ENCODE measurements at places on chromosomes 4 and X.
A peak's percentile ranks its signal among the peaks of the same experiment; 100 is the strongest.

- DNase-seq, result no peak
Measured at GRCh38 chr4:55553441-55554201, 6.9 kb upstream of the CLOCK start.

DNA sequence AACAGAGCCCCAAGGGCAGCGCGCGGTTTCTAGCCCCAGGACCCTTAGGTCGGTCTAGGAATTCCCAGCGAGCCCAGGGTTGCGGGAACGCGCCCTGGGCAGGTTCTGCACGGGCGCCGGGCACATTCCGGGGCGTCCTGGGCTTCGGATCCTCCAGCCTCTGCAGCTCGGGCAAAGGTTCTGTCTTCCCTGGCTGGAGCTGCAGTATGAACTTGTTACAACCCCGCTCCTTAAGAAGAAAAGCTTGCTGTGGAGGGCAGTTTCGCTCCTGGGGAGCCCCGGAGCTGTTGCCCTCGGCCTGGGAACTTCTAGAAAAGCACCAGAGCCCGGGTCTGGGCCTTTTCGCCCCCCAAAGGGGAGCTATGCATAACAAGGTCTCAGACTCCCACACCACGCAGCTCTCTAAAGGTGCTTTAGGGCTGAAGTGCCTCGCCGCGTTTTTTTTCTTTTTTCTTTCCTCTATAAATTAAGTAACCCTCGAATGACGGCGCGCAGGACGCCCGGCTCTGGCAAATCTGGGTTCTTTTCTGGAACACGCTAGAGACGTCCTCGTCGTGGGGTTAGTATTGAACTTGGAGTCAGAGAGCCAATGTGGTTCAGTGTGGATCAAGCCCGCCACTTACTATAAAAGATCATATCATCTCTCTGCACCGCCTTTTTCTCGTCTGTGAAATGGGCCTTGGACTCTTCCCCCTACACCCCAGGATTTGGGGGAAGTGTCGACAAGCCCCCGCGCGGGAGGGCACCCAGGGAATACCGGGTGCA lies 5.7 kb downstream of the MSX1 start:
- no peak for DNase-seq

DNA sequence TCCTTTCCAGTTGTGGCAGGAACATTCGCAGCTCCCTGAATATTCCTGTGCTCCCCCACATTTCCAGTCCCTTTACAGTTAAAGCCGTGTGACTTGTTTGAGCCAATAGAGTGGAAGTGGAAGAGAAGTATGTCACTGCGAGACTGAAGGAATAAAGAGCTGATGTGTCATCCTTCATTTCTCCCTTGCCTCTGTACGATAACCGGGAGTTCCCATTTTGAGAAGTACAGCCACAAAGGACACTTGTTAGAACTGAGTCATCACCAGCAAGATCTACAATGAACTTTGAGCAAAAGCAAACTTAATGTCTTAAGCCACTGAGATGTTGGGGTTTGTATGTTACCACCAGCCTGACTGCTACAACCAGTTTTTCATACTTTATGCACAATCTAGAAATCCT lies 92.3 kb downstream of the SPRY1 start:
- DNase-seq, result no peak

GRCh38 chrX:73563738-73564068 lies 706 bp downstream of the CHIC1 start:
- DNase-seq, result no peak

DNA sequence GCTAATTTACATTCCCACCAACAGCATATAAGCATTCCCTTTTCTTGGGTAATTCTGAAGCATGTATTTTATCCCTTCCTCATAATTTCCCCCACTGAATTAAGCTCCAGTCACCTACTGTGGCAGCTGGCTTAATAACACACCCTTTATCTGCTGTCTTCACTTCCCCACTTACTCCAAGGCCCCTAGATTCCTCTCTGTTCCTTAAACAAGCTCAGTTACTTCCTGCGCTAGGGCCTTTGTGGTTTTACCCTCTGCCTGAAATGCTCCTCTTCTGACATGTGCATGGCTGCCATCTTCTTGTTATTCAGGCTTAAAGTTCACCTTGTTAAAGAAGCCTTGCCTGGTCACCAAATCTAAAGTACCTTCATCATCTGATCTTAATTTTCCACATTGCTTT lies 47.2 kb upstream of the RPS6KA3 start:
- no peak for DNase-seq

DNA sequence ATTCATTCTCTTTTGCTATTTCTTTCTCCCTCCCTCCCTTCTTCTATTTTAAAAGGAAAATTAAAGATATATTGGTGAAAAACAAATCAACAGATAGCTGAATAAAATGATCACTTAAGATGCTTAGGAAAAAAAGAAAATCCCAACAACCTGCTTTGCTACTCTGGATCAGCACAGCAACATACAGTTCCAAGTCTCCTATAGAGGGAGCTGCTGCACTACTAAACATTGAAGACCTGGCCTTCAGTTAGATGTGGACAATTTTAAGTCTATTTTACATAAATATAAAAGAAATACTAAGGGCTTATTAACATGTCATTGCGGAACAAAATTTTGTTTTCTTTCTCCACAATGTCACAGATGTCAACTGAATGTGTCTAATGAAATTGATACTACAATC lies 226.4 kb downstream of the MAGEB5 start:
- DNase-seq, result no peak

- DNase-seq, result no peak
Measured at GRCh38 chrX:48473704-48473990, 2.4 kb upstream of the FTSJ1 start.

- no peak for DNase-seq
Measured at GRCh38 chrX:131725001-131725654, 181.3 kb downstream of the OR13H1 start.

- DNase-seq, result peak; percentile 29
Measured at GRCh38 chr4:88158038-88158488, 376 bp downstream of the ABCG2 start.

GRCh38 chr4:86174506-86174905 lies 185.3 kb downstream of the MAPK10 start:
- DNase-seq, result no peak

DNA sequence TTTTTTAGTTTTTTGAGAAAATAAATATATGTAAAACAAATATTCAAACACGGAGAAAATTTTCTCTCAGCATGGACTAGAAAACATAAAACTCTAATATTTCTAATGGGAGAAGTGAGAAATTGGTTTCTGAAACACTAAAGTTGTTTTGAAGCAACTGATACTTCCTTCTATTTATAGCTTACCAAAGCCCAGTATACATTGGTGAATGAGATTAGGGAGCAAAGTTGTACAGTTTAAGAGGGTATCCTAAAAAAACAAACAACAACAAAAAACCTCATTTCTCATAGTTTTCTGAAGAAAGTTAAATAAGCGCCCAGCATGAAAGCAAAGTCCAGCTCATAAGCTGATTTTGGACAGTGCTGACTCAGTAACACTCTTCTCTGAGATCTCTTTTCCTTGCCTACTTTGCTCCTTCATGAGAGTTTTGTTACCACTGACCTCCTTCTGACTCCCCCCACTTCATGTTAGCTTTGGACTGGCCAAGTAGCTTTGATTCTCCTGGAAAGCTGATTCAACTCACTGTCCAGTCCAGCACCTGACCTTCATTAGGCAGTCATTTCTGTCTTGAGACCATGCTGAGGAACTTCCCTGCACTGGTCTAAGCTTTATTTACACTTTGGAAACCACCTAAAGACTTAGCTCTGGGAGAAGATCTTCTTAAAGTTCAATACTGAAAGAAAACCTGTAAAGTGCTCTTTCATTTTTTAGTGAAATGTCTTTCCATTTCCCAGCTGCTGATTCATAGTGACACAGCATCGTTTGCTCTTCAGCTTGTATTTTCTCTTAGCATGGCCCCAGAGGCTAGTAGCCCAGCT lies 21.8 kb upstream of the P2RY10 start:
- DNase-seq, result no peak

- no peak for DNase-seq
Measured at GRCh38 chr4:89420507-89420906, 112.9 kb upstream of the GPRIN3 start.

GRCh38 chr4:38815885-38816782 lies 11.5 kb upstream of the TLR1 start:
- DNase-seq, result no peak

DNA sequence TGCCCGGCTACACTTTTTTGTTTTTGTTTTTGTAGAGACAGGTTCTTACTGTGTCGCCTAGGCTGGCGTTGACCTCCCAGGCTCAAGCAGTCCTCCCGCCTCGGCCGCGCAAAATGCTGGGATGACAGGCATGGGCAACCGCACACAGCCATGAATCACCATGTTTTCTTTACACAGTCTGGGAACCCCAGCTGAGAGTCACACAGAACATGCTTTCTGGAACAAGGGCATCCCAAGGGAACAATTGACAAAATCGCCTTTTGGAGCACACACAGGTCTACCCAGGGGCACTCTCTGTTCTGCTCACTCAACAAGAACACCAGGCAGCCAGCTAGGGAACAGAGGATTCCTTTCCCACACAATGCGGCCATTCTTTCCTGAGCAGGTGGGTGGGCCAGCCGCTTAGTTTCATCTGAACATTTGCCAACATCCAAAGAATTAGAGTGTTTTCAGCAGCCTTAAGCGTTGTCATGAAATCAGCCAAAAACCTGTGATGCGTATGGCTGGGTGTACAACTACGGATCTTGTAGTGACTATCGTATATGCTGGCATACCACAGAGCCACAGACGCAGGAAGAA lies 15.7 kb downstream of the PRKX start:
- DNase-seq, result no peak

DNA sequence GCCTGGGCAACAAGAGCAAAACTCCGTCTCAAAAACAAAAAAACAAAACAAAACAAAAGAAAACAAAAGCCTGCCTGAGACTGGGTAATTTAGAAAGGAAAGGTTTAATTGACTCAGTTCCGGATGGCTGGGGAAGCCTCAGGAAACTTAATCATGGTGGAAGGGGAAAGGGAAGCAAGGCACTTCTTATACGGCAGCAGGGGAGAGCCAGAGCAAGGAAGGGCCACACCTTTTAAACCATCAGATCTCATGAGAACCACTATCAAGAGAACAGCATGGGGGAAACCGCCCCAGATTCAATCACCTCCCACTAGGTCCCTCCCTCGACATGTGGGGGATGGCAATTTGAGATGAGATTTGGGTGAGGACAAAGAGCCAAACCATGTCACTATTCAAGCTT lies 122.2 kb downstream of the UBE2K start:
- DNase-seq, result no peak

DNA sequence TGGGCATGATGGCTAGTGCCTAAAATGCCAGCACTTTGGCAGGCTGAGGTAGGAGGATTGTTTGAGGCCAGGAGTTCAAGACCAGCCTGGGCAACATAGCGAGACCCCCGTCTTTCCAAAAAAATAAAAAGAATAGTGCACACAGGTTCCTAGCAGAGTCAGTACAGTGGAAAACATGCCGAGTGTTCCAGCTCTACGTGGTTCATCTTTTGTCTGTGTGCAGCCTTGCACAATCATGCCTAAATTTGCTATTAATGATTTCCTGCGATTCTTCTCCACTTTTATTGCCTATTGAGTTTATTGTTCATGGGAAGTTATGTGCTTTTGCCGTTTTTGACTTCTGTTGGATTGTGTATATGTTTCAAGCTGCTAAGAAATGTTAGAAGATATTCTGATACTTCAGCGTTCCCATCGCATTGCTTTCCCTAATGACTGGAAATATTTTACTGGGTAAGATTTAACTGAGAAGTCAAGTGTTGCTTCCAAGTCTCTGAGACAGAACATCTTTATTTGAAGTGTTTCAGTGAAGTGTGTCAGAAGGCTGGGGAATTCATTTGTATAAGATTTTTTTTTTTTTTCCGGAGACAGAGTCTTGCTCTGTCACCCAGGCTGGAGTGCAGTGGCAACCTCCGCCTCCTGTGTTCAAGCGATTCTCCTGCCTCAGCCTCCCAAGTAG lies 11.3 kb downstream of the DOCK11 start:
- no peak for DNase-seq

DNA sequence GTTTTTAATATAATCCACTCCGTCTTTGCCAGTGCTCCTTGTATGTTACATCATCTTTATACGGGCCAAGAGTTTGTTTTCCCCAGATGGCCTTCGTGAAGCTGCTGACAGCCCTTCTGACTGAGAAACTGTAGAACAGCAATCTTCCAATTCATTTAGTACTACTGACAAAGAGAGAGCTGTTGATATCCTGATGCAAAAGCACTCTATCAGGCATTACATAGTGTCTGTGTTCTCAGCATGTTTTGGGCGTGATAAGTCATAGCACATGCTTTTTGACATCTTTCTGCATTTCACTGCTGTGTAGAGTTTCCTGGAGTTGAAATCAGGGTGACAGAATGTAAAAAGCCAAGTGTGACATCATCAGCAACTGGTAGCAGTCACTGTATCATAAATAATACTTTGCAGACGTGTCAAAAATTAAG lies 746.3 kb upstream of the FAM241A start:
- DNase-seq, result no peak

DNA sequence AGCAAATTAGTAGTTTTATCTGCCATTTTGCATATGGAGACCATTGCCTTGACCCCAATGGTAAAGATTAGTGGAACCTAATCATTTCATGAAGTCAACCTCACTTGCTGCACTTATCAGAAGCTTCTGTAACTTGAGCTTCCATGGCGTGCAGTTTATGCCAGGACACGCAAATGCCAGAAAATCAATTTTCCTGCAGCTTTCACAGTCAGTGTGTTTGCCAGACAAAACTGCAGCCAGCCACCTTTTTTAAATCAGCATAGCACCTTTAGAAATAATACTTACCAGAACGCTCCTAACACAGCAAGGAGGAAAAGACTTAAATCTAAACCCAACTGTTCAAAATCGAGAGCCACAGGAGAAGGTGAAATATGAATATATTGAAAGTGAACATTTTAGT lies 265.3 kb downstream of the GRIA3 start:
- no peak for DNase-seq

DNA sequence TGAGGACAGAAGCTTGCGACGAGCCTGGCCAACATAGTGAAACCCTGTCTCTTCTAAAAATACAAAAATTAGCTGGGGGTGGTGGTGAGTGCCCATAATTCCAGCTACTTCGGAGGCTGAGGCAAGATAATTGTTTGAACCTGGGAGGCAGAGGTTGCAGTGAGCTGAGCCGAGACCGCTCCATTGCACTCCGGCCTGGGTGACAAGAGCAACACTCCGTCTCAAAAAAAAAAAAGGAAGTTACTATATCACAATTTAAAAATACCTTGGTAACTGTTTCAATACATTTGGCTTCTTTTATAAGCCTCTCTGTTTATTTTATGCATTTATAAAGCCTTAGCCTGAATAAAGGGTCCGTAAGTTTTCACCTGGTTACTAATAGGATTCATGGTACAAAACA lies 46.6 kb upstream of the CHRNA9 start:
- DNase-seq, result no peak

DNA sequence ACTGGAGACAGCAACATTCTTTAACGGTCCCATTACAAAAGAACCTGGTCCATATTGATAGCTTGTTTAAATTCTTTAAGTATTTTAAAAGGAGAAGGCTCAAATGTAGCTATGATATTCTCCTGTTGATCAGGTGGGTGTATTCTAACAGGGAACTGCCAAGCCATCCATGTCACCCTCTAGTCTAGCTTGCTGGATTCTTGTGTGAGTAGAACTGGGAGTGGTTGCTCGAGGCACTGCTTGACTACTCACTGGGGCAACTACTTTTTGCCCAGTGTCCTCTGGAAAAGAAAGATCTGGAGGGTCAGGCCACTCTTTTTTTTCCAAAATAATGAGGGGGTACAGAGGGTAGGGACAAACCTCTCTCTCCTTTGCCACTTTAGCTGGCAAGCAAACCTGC lies 155.1 kb downstream of the ZNF518B start:
- no peak for DNase-seq
